ENCODE measurements at places on chromosomes 4 and X.

GRCh38 chr4:102501447-102501696 lies 213 bp downstream of the NFKB1 start:
- no peak for DNase-seq

GRCh38 chrX:153649178-153649914 lies 2.3 kb downstream of the DUSP9 start:
- DNase-seq, result peak; percentile 3

DNA sequence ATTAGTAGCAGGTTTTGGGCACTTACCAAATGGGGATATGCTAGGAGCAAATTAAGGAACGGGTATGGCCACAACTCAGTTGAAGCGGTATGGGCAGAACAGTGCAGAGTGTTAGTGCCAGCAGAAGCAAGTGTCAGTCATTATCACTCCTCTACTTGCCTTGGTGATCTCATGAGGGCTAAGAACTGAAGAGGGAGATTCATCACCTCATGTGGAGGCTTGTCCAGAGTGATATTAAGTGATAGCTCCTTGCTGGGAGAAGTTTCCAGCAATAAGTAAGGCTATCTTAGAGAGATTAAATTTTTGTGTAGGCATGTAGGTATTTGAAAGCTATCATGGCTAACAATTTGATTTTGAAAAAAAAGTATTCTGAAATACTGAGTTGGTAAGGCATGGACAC lies 615.4 kb upstream of the SMIM31 start:
- no peak for DNase-seq

GRCh38 chrX:39577206-39577984 lies 520.4 kb downstream of the BCOR start:
- DNase-seq, result no peak

Measured in HCEC 1CT (cell line).